ENCODE measurements at places on chromosomes 6 and 20. TPM values are rescaled to one million over a fixed set of nuclear protein-coding genes. Genes with fewer than 3 reads are reported as not detected.

DNA sequence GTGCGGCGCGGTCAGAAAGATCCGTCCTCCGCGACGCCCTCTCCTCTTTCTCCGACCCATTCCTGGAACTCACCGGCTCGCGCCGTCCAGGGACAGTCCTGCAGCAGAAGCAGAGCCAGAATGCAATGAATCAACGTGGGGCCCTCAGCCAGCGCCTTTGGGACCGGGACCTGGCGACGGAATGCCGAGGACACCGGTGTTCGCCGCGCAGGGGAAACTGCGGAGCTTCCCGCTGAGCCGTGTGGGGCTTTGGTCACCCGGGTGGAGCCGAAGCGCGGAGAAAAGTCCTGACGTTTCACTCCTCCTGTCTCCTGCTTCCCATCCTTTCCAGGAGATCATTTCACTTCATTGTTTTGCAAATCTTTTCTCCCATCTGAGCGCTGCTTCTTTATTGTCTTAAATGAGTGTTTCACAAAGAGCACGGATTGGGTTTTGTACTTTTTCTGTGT, 26.5 kb downstream of the ULBP1 start:
- H3K27me3 ChIP-seq: peaks cover 95% of the 10 kb centered on the region
- peak overlapping the region; percentile 56 for H3K4me3 ChIP-seq
- peaks cover 5% of the 10 kb centered on the region for H3K4me1 ChIP-seq
- no peak overlapping the region for H3K27ac ChIP-seq
- no peaks in the 10 kb centered on the region for H3K36me3 ChIP-seq
- DNase-seq: no peak

C6orf52 gene
- total RNA-seq: not detected

EMILIN3 gene
- 0.20 TPM for total RNA-seq

OTOR gene
- not detected for total RNA-seq
